ENCODE measurements at places on chromosomes 1 and 21.
A peak's percentile ranks its signal among the peaks of the same experiment; 100 is the strongest.

DNA sequence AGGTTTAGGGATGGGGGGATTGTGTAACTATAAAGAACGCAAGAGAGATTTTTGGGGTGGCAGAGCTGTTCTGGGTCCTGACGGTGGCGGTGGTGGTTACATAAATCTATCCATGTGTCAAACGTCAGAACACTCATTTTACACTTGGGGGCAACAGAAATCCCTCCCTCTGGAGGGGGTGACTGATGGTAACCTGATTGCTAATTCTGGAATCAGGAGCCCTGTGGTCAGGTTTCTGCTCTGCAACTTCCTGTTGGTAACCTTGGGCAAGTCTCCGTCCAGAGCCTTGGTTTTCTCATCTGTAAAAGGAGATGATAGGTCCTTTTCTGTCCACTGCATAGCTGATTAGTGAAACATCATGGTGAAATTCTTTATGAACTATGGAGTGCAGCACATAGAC is 40.9 kb downstream of the ALPL start:
- DNase-seq = no peak

- no peak for DNase-seq
Measured at GRCh38 chr1:151968791-151969399, 24.8 kb downstream of the S100A10 start.

GRCh38 chr1:227472772-227473171 is 90.6 kb upstream of the ZNF678 start:
- no peak for DNase-seq

GRCh38 chr1:31208361-31208945 is 31.2 kb downstream of the NKAIN1 start:
- DNase-seq = no peak

DNA sequence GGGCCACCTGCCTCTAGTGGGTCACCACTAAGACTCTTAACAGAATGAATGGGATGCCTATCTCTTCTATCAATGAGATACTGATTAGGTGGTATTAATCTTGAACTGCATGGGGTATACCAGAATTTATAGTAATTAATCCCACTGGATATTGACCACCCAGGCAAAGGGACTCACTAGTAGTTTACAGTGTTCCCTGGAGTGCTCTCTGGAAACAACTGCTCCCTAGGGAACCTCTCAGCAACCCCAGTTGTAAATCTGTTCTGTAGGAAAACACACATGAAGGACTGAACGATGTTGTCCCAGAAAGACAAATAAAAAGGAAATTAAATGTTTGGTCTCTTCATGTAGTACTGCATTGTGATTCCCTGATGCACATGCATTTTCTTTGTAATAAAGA is 430.5 kb downstream of the HLX start:
- no peak for DNase-seq

- DNase-seq = no peak
Measured at GRCh38 chr1:238752327-238752726, 634.0 kb upstream of the CHRM3 start.

- no peak for DNase-seq
Measured at GRCh38 chr1:217642455-217642854, 11.3 kb downstream of the SPATA17 start.

GRCh38 chr1:221939607-221940006 is 197.7 kb upstream of the DUSP10 start:
- no peak for DNase-seq

DNA sequence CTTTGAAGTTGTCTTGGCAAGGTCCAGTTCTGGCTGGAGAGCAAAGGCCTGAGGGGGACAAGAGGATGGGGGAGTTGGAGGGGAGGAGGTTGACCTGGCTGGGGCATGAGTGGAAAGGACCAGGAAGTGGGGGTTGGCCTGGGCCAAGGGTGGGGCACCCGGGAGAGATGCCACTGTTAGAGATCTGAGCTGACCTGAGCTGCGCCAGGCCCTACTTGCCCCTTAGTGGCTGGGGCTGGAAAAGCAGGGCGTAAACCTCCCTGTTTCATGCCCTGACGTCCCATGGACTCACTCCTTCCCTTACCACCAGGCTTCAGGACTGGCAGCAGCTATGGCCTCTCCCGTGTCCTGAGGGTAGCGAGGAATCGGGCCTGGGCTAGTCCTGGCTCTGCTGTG is 16.9 kb downstream of the FAAH start:
- no peak for DNase-seq

- peak; percentile 54 for DNase-seq
Measured at GRCh38 chr21:31875496-31876015, 2.7 kb downstream of the HUNK start.

Measured in anterior cingulate cortex (tissue), 58 donors.